ENCODE measurements at places on chromosomes 2 and 18.

DNA sequence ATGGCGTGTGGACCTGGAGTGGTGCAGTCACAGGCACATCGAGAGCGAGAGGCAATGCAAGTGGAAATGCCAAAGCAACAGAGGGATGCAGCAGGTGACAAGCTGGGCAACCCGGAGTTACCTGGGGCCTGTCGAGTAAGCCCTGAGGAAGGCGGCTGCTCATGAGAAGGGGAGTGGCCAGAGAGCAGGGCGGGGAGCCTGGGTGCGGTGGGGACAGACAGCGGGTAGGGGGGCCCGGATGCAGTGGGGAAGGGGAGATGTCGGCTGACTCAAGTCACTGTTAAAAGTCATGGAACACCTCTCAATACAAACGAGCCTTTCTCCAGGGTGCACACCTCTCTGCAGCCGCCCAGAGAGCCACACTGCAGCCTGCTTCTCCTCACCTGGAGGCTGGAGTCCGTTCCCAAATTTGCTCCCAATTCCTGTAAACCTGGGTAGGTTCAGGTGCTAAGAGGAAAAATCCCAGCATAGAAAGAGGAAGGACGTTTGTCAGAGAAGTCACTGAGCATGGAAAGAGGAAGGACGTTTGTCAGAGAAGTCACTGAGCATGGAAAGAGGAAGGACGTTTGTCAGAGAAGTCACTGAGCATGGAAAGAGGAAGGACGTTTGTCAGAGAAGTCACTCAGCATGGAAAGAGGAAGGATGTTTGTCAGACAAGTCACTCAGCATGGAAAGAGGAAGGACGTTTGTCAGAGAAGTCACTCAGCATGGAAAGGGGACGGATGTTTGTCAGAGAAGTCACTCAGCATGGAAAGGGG is 71.7 kb upstream of the TWIST2 start:
- no peak for DNase-seq

DNA sequence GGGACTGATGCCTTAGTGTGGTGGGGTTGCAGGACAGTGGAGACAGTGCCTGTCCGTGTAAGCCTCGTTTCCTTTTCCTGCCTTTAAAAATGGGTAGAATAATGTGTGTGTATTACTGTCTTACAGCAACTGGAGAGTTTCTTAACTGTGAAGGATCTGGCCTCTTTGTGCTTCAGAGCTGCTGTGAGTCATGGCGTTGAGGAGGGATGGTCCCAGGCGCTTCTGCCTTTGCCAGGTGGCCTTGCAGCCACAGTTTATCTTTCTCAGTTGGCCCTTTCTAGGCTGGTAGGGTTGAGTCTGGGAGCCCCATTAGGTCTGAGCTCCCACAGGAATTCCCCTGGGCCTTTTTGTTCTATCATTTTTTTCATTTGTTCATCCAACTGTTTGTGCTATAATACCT is 9.2 kb downstream of the PRADC1 start:
- DNase-seq: no peak

GRCh38 chr2:165407466-165407865 is 62.0 kb upstream of the CSRNP3 start:
- no peak for DNase-seq

DNA sequence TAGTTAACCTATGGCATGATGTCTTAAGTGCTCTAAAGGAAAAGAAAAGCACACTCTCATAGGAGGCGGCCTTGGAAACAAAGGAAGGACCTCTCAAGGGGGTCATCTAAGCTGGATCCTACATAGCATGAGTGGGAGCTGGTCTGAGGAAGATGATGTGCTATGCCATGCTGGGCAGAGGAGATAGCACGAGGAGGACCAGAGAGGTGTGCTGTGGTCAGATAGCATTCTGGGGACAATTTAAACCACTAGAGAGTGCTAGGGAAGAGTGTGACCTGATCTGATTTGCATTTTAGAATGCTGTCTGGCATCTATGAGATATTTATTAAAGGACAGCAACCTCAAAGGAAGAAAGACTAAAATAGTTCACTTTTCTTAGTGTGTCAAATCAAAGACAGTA is 910.1 kb upstream of the CELF4 start:
- DNase-seq: no peak

GRCh38 chr2:239777219-239777618 is 247.9 kb downstream of the NDUFA10 start:
- DNase-seq: no peak

- DNase-seq: no peak
Observed at GRCh38 chr18:58222432-58223125, 178.6 kb downstream of the NEDD4L start.

DNA sequence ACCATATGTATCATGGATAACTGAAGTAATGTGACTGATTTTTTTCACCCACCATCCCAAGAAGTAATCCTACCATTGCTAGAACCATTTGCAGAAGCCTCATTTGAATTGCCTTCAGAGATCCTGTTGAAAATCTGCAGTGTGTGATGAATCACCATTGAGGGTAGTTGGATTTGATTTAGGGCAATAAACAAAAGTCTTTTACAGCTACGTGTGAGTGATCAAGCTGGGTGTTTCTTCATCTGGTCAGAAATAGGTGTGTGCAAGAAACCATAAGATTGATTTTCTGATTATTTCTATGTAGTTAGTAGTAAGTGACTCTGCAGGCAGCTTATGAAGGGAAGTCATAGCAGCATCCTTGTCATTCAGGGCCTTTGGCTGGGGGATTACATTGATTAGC is 159.6 kb downstream of the MGAT5 start:
- DNase-seq: no peak

- no peak for DNase-seq
Observed at GRCh38 chr2:210162466-210163124, 8.6 kb downstream of the KANSL1L start.

DNA sequence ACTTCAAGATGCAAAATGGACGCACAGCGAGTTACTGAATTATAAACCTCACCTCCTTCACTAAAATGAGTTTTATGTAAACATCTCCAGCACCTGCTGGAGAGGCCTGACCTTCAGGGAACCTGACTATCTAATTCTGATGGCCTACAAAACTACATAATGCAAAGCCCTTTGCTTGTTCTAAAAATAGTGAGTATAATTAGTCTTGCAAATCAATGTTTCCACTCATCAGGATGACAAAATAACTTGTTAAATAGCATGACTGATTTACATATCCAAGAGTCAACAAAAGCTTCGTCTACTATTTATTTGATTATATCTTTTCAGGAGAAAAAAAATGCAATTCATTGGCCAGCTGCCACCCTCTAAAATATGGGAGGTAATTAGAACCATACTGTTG is 326.3 kb upstream of the MC4R start:
- DNase-seq: no peak

DNA sequence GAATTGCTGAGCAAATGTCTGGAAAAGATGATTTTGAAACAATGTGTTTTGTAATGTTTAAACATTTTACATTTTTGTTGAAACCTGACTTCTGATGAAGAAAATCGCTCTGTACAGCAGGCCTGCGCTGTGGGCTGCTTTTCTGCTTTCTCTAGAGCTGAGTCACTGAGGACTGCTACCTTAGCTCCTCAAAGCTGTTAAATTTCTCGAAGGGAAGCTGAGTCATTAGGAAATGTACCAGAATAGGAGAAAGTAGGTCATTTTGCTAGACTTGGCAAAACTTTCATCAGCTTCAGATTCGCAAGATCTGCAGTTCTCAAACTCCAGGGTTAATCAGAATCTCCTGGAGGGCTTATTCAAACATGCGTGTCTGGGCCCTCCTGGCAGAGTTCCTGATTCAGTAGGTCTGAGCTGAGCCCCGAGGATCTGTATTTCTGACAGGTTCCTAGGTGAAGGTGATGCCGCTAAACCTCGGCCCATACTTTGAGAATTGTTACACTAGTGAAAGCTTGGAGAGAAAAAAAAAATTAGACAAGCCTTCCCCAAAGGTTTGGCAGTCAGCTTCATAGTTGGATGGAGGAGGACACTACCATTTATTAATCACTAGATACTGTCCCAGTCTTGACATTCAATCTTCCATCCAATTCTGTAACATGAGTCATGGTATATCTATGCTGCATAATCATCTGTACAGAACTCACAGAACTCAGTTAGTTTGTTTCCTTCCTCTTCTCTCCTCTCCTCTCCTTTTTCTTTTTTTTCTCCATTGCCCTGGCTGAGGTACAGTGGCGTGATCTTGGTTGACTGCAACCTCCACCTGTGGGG is 297.6 kb downstream of the PARD3B start:
- no peak for DNase-seq

DNA sequence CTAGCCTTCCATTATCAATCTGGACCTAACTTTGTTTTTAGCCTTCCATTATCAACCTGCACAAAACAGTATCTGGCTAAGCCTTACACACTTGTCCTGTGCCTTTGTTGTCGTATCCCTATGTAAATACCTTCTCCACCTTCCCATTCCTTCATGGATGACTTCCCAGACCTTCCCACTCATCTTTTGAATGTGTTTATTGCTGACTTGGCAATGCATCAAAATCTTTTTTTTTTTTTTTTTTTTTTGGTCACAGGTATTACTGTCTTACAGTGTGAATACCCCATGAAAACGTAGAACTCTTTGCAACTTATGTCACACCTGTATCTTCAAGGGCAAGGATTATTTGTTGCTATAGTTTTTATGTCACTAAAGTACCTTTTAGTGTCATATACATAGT is 25.7 kb downstream of the RPE start:
- no peak for DNase-seq

- no peak for DNase-seq
Observed at GRCh38 chr2:47688561-47688960, 94.4 kb upstream of the MSH6 start.

- no peak for DNase-seq
Observed at GRCh38 chr2:239644011-239644410, 243.2 kb upstream of the HDAC4 start.

GRCh38 chr2:84894758-84895520 is 10.5 kb upstream of the TMSB10 start:
- no peak for DNase-seq

- no peak for DNase-seq
Observed at GRCh38 chr18:26298107-26298506, 71.9 kb downstream of the TAF4B start.

- no peak for DNase-seq
Observed at GRCh38 chr2:8644605-8645175, 37.2 kb upstream of the ID2 start.

GRCh38 chr18:61466736-61467135 is 133.5 kb downstream of the CDH20 start:
- DNase-seq: no peak

- DNase-seq: no peak
Observed at GRCh38 chr2:113977060-113977659, 87.3 kb downstream of the ACTR3 start.

DNA sequence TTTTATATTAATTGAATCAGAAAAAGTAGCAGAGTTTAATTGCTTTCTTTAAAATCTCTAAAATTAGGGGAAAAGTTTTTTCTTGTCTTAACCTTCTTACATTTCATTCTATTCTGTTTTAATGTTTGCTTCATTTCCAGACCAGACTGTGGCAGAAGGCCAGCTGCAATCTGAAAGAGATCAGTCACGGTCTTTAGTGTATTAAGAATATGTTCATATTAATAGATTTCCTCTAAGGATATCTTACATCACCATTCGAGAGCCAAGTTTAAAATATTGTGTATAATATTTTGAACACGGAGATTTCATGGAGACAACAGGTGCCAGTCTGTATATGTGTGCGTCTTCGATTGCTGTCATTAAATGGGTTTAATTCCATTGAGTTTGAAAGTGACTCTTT is 230.9 kb upstream of the ZSWIM2 start:
- no peak for DNase-seq

DNA sequence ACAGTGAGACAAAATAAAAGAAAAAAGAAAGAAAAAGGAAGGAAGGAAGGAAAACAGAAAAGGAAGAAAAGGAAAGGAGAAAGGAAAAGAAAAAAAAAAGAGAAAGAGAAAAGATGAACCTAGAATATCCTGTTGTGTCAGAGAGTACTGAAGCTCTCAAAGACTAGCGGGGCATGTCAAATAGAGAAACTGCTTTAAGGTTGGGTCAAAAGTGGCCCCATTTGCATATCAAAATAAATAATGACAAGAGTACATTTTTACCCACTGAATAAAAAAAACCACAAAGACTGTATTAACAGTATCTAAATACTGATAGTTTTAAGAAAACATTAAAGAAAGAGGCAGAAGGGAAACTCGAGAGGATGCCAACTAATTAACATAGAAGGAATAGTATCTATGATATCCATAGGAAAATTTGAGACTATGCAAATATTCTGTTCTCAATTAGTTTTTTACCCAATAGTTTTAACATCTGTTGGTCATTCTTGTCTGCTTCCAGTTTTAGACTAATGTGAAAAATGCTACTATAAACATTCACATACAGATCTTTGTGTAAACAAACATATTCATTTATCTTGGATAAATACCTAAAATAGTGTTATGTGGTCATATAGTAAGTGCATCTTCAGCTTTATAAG is 53.2 kb downstream of the SFXN5 start:
- no peak for DNase-seq

DNA sequence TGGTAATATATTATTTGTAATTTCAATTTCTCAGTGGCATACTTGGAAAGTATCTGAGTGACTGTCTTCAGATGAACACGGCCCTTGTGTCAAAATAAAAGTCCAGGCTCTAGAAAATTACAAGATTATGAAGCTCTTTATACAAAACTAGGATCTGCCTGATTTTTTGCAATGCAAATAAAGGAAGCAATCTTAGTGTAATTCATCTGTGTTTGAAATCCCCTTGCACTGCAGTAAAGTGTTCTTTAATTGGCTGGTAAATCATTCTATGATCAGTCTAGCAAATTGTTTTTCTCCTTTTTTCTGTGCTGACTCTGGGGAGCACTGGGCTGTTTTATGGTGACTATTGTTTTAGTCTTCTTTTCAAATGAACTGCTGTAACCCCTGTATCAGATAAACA is 1039.0 kb downstream of the SOCS6 start:
- DNase-seq: no peak

DNA sequence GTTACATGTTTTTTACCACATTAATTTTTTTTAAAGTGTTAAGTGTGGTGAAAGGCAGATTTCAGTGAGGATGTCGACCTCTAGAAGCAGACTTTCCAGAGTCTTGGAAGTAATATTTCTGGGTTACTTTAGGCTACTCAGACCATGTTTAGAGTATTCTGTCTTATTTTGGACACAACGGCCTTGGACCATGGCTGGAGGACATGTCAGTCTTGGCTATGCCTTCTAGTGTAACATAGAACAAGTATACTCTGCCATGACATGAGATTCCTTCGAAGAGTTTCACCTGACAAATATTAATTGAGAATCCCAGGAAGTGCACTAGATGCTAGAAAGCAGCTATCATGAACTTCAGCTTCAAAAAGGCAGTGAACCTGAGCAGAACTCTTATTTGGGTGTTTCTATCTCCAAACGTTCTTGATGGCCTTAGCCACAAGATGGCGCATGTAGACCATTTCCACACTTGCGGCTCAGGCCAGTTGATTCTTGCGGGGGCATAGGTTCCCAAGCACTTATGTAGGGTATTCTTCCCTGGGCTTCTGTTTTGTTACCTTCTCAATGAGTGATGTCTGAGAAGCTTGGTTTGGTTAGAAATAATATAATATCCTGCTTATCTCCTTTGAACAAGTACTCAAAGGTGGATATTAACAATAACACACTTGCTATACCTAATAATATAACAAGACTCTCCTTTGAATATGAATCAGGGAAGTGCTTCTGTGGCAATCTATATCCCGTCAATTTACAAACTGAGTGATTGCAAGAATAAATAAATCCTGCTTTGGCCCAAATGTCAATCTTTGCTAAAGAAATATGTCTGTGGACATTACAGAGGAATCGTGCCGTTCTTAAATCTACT is 62.0 kb downstream of the CACNB4 start:
- DNase-seq: peak; percentile 29
